Bladder microvascular endothelial cell (primary cell): ENCODE measurements at places on chromosomes 6 and 20. TPM values are rescaled to one million over a fixed set of nuclear protein-coding genes. Genes with fewer than 3 reads are reported as not detected.

YIPF3 gene
- 86.9 and 201 TPM in 2 replicates for total RNA-seq

PEX3 gene
- 10.2 and 22.0 TPM in 2 replicates for total RNA-seq

NFKBIL1 gene
- total RNA-seq, result 18.3 and 27.2 TPM in 2 replicates

MEI4 gene
- under 0.01 TPM in 1 of 2 replicates, not detected in the other for total RNA-seq

BMP2 gene
- total RNA-seq, result 13.8 and 17.2 TPM in 2 replicates

PCSK2 gene
- not detected in 2 replicates for total RNA-seq

FAM209B gene
- not detected in 2 replicates for total RNA-seq

C6orf52 gene
- total RNA-seq, result 0.32 TPM in 1 of 2 replicates, not detected in the other

PI16 gene
- 0.16 TPM in 1 of 2 replicates, not detected in the other for total RNA-seq

ZBTB46 gene
- 28.7 and 46.9 TPM in 2 replicates for total RNA-seq

MUC21 gene
- total RNA-seq, result not detected in 2 replicates

ANGPT4 gene
- not detected in 2 replicates for total RNA-seq

ADGB gene
- not detected in 2 replicates for total RNA-seq

TGM2 gene
- 265 and 1,184 TPM in 2 replicates for total RNA-seq

CD93 gene
- 429 and 519 TPM in 2 replicates for total RNA-seq

SLC22A16 gene
- total RNA-seq, result not detected in 2 replicates

KCNK16 gene
- total RNA-seq, result not detected in 2 replicates

SLC2A4RG gene
- total RNA-seq, result 8.0 and 8.6 TPM in 2 replicates

PRR18 gene
- total RNA-seq, result not detected in 2 replicates
